ENCODE measurements at places on chromosomes 13 and 19.

DNA sequence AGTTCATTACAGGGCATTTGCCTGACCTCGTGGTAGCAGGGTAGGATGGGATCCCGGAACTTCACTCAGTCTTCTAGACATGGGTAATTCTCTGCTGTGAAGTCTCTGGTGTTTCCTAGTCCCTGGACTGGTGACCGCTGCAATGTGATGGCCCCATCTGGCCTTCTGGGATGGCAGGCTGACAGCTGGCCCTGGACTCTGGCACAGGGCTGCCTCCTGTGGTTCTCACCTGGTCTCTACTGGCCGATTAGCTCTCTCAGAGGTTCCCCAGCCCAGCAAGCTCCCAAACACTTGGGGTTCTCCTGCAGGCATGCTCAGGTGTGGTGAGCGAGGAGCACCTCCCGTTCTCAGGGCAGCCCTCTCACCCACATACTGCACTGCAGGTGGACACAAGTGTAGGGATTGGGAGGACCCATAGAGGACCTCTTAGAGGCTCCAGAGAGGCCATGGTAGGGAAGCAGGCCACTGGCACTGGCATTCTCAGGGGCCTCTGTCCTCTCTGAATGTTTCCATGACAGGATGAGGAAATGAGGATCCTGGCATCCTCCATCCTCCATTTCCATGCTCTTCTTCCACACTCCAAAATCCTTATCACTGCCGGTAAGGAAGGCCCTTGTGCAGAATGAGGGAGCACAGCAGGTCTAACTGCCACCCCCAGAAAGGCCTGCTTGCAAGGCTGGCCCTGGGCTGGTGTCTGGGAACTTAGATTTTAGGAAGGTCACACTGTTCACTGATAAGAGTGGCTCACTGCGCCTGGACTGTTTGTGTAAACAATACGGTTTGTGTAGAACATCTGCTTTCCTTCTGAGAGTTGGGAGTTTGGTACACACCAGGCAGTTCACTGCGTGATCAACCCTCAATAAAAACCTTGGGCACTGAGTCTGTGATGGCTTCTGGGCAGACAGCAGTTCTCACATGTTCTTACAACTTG lies 31.5 kb upstream of the FARP1 start:
- DNase-seq, result no peak

- DNase-seq, result no peak
Observed at GRCh38 chr13:73259061-73260017, 200.5 kb downstream of the KLF5 start.

GRCh38 chr13:54173996-54174395 lies 1145.4 kb downstream of the OLFM4 start:
- no peak for DNase-seq

- DNase-seq, result no peak
Observed at GRCh38 chr19:16406356-16406755, 65.4 kb downstream of the EPS15L1 start.

DNA sequence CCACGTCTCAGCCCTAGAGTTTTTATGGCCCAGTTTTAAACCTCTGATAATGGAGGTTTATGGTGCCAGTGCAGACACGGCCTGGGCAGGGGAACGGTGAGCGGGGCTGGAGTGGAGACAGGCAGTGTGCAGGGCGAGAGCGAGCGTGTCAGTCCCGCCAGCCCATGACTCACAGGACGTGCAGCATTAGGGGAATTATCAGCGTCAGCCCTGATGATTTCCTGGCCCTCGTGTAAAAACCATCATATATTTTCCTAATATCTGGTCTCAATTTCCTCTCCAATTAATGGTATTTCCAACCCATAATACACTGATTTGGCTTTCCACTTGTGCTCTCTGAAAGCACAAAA lies 104.6 kb upstream of the VSTM2B start:
- DNase-seq, result no peak

DNA sequence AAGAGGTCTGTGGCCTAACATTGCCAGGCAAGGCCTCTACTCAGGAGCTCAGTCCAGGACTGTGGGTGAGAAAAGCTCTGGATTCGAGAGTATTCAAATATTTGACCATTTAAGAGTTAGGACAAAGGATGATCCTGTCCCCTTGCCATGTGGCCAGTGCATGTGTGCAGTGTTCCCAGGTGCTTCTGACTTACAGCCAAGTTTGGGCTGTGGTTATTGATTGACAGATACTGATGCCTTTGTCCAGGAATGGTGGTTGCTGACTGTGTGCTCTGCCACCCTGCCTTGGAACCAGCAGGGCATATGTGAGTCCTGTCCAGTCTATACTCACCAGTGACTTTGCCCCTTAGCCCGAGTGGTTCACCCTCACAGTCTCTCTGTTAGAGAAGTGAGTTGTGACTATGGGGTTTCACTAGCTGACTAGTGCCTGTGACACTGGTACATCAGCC lies 51.9 kb downstream of the GARRE1 start:
- DNase-seq, result no peak

DNA sequence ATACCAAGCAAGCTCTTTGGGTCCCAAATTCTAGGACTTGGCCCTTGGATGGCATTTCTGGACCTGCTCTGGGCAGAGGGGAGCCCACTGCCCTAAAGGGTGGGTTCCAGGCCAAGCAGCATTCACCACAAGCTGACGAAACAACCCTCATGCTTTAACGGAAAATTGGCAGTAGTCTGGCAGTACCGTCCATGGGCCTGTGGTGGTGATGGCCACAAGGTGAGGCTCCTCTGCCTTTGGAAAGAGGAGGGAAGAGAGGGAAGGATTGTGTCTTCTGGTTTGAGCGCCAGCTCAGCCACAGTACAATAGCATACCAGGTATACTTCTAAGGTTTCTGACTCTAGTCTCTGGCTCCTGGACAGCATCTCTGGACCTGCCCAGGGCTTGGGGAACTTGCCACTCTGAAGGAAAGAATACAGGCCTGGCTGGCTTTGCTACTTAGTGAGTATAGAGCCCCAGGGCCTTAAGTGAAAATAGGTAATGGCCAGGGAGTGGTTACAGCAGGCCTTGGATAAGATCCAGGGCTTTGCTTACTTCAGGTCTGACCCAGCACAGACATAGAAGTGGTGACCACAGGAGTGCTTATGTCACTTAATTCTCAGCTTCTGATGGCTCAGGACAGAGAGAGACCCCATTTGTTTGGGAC lies 595.5 kb downstream of the LMO7 start:
- DNase-seq, result no peak

- DNase-seq, result no peak
Observed at GRCh38 chr13:29418026-29418425, 177.5 kb downstream of the SLC7A1 start.

DNA sequence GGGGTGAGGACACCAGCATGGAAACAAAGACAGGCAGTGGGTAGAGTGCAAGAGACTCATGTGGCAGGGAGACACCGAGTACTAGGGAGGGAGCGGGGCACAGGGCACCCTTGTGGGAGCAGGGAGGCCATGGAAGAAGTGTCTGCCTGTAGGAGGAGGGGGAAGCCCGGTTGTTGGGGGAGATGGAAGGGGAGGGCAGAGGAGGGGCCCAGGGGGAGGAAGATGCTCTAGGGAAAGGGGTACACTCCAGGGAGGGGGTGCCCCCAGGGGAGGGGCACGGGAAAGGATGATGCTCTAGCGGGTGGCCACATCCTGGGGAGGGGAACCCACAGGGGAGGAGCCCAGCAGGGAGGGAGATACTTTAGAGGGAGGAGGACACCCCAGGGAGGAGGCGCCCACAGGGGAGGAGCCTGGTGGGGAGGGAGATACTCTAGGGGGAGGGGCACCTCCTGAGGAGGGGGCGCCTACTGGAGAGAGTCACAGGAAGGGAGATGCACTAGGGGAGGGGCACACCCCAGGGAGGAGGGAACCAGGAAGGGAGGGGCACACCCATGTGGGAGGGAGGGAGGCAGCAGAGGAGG lies 24.9 kb downstream of the CPAMD8 start:
- no peak for DNase-seq

- no peak for DNase-seq
Observed at GRCh38 chr13:101059793-101060192, 356.5 kb downstream of the NALCN start.

- DNase-seq, result no peak
Observed at GRCh38 chr19:7535998-7536695, 630 bp downstream of the PNPLA6 start.

- no peak for DNase-seq
Observed at GRCh38 chr19:33385956-33386355, 12.4 kb downstream of the CEBPG start.

GRCh38 chr13:43564952-43565351 lies 221.8 kb downstream of the ENOX1 start:
- no peak for DNase-seq

DNA sequence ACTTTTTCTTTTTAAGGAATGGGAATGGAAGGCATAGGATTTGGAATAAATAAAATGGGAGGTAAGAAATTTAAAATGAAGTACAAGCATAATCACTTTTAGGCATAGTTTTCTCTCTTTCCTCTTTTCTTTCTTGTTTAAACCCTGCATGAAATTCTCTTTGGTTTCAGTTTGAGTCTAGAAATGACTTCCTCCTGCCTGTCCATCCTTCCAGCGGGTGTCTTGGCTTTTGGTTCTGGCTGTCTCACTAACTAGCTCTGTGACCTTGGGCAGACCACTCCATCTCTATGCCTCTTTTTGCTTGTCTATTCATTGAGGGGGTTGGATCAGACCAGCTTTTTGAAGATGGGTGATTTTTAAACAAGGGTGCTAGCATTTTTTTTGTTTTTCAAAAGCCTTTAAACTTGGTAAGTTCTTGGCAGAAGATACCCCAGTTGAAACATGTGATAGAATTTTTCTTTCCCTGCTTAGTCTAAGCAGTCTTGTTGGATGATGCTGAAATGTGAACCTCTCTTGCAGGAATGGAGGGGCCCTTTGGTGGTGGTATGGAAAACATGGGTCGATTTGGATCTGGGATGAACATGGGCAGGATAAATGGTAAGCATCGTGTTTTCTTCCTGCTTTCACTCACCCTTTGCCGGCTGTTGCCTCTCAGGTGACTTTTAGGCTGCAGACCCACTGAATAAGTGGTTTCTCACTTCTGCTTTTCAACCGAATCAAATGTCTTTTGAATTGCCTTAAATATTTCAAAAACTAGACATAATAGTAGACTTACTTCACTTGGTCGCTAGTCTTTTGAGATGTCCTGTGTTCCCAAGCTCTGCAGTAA lies 28.6 kb downstream of the PRAM1 start:
- peak; percentile 34 for DNase-seq

DNA sequence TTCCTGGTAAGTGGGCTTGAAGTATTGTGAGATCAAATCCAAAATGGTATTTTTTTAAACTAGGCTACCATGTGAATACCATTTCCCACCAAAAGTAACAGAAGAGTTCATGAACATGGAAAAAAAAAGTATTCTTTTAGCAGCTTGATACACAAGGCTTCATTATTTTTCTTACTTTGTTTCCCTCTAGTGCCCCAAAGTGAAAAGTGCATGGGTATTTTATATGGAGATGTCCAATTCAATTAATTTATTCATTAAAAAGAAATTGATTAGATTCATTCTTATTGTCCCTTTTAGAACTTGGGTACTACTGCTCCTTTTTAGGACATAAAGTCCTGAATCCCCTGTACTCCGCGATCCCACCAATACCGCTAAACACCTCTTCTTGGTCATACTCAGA lies 28.6 kb upstream of the SCEL start:
- no peak for DNase-seq

DNA sequence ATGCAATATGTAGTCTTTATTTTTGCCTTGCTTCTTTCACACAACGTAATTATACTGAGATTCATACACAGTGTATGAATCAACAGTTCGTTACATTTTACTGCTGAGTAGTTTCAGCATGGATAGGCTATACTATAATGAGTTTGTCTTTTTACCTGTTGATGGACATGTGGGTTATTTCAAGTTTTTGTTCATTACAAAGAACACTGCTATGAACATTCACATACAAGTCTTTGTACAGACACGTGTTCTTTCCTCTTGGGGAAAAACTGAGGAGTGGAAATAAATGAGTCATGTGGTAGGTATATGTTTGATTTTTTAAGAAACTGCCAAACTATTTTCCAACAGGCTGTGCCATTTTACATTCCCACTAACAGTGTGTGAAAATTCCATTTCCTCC lies 35.1 kb downstream of the ENOX1 start:
- DNase-seq, result no peak

DNA sequence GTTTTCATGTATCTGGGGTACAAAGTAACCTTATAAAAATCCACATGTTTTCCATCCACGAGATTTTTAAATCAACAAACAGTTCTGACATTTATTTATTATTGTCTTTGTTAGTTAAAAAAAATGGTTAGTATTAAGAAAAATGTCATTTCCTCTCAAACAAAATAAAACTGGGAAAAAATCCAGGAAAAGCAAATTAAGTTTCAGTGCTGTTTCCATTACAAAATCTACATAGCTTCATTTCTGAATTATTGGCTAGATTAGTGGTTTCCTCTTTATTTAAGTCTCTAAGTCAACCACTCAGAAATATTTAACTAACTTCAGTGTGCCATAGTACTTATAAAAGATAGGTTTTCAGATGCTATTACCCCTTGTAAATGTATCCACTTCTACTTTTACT lies 49.1 kb downstream of the MZT1 start:
- DNase-seq, result no peak

DNA sequence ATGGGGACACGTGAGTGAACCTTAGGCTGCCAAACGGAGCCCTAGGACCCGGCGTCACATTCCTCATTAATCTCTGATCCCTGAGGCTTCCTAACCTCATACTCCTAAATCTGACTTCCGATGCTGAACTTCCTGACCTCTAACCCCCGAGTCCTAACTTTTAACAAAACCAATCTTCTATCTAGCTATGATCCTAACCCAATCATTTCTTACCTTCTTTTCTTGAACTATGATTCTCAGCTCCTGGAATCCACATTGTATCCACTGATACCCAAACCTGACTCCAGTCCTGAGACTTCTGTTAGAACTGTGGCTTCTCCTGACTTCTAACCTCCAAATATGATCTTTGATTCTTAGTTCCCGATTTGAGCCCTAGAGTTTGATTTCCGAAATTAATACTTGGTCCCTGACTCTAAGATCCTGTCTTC lies 447 bp downstream of the NFKBIB start:
- DNase-seq, result peak; percentile 62

DNA sequence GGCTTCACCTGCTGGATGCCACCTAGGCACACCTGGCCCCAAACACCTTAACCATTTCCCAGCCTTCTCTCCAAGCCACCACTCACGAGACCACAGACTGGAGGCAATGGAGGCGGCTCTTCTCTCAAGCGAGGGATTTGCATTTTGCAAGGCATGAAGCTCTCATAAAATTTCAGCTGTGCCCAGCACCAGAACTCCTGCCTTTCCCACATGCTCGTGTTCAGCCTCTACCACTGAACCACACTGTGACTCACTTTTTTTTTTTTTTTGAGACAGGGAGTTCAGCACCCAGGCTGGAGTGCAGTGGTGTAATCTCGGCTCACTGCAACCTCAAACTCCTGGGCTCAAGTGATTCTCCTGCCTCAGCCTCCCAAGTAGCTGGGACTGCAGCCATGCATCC lies 10.6 kb downstream of the NANOS3 start:
- DNase-seq, result no peak

- DNase-seq, result no peak
Observed at GRCh38 chr19:6393983-6394412, 1.0 kb upstream of the GTF2F1 start.

DNA sequence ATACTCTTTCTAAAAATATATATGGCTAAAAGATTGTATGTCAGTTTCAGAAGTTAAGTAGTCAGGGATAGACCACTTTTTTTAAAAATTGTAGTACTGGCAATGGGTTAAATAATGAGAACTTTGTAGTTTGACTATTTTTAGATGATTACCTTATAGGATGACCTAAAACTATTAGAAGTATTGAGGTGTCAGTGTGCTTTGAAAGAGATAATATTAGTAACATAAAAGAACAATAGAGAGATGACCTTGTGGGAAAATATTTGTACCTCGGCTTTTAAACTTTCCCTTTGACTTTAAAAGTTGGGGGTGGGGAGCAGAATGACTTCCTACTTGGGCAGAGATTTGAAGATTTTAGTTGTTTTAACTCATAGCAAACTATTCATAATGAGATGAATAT lies 48.3 kb downstream of the SLAIN1 start:
- DNase-seq, result no peak

GRCh38 chr19:44611812-44612295 lies 1.5 kb upstream of the IGSF23 start:
- no peak for DNase-seq
